Parietal lobe (tissue), 2 donors: ENCODE measurements at places on chromosomes 12 and 14. TPM values are rescaled to one million over a fixed set of nuclear protein-coding genes. Genes with fewer than 3 reads are reported as not detected.

The ERBB3 gene
- 3.4 TPM for total RNA-seq

The TMEM52B gene
- total RNA-seq: 0.63 TPM

The TGM1 gene
- 4.4 TPM for total RNA-seq

The ZBTB42 gene
- 0.63 TPM for total RNA-seq

The SLC25A47 gene
- total RNA-seq: not detected

The EML1 gene
- 200 TPM for total RNA-seq
